Chondrocyte (in vitro differentiated cells): ENCODE measurements at places on chromosomes 4 and X. TPM values are rescaled to one million over a fixed set of nuclear protein-coding genes. Genes with fewer than 3 reads are reported as not detected.

Gene RAB33A
- 3.2 to 16.7 TPM (median 16.7 TPM) in 3 replicates for total RNA-seq

Gene CITED1
- total RNA-seq = 0.68 to 0.77 TPM (median 0.77 TPM) in 3 replicates

Gene KCNE5
- total RNA-seq = 0.56 to 0.85 TPM (median 0.62 TPM) in 3 replicates

Gene HSFX4
- total RNA-seq = not detected in 3 replicates

Gene SMR3B
- not detected in 3 replicates for total RNA-seq

Gene CYSLTR1
- not detected in 3 replicates for total RNA-seq

Gene PAGE1
- total RNA-seq = not detected in 3 replicates

Gene LSM6
- total RNA-seq = 14.1 to 17.5 TPM (median 15.3 TPM) in 3 replicates

Gene TCEAL5
- total RNA-seq = not detected in 3 replicates

Gene CHM
- total RNA-seq = 55.1 to 58.2 TPM (median 55.1 TPM) in 3 replicates

Gene GC
- not detected in 3 replicates for total RNA-seq

Gene DDIT4L
- 0.20 to 0.38 TPM in 2 of 3 replicates, not detected in the other for total RNA-seq

Gene GJB1
- total RNA-seq = not detected in 3 replicates

Gene RASGEF1B
- 2.3 to 5.6 TPM (median 2.5 TPM) in 3 replicates for total RNA-seq

GRCh38 chr4:105751718-105752299 is 43.2 kb downstream of the GSTCD start:
- no peak for DNase-seq

DNA sequence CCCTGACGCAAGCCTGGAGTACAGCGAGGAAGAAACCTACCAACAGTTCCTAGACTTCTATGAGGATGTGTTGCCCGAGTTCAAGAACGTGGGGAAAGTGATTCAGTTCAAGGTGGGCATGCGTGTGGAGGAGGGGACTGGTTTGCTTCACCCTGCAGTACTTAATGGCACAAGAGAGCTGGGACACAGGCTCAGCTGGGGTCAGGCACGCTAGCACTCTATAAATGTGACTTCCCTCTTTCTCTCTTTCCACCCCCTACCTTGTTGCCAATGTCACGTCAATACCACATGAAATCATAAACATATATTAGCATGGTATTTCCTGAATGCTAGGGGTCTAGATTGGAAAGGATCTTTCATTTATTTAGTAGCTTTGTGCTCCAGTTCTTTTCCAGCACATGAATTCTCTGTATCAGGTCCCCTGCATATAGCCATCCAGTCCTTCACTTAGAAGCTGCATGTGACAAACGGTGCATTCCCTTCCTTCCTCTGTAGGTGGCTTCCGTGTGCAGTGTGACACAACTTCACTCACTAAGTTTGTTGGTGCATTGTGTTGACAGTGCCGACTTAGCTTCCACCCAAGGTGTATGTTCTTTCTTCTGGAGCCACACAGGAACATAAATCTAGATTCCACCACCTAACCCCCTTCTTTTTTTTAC is 25.6 kb downstream of the ZRSR2 start:
- no peak for DNase-seq

- peak; percentile 89 for DNase-seq
Measured at GRCh38 chr4:10107111-10108091, 9.2 kb downstream of the WDR1 start.

- DNase-seq = no peak
Measured at GRCh38 chr4:84470204-84470785, 28.8 kb downstream of the NKX6-1 start.

DNA sequence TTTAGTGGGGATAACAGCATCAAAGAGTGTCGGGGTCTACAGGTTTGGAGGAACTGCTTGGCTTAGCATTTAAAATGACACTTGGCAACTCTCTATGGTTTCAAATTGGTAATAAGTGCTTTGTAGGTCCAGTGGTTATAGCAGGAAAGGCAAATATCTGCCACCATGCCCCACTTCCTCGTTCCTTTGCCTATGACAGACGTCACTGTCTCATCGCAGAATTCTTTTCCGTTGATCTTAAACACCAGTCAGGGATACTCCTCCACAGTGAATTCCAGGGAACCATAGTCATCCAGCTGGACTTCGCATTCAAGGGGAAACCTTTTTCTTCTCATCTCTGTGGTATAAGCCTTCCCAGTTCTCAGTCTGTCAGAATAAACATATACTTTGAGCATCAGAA is 319.1 kb downstream of the GPAT3 start:
- no peak for DNase-seq

- DNase-seq = no peak
Measured at GRCh38 chr4:99722725-99723124, 65.1 kb upstream of the C4orf54 start.

GRCh38 chr4:24657768-24658617 is 73.6 kb upstream of the DHX15 start:
- no peak for DNase-seq

GRCh38 chr4:72076562-72076961 is 44.8 kb downstream of the NPFFR2 start:
- DNase-seq = no peak

DNA sequence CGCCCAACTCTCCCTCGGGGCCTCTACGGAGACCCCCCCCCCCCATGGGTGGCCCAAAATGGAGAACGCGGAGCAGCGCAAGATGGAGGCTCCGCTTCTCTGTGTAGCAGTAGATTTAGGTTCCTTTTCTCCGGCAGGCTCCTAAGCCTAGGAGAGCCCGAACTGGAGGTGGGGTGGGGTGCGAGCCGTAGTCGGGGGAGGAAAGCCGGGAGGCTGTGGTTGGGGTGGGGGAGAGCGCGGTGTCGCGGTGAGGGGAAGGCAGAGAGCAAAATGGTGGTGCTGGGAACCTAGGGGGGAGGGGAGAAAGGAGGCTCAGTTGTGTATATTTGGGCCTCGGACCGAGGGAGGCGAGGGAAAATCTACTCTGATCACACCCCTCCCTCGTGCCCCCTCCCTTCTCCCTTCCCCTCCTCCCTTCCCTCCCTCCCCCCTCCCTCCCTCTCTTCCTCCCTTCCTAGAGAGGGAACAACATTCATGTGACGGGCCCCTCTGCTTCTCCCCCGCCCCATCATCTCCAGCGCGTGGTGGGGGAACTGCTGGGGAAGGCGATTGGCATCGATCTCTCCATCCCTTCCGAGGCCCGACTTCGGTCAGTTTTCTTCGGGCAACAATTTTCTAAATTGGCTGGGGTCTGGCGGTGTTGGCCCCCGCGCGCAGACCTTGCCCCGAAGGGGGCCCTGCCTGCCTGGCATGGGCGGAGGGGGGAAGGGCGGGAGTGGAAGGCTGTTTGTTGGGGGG is at the start of gene STAG2:
TSS of gene STAG2 (plus strand) at position 439 of the 738 bp plus-strand sequence. CDS start 60,922 bp downstream, outside the sequence.
- no peak for DNase-seq

GRCh38 chr4:36747277-36748129 is 466.1 kb downstream of the DTHD1 start:
- DNase-seq = no peak

GRCh38 chrX:68999356-68999755 is 165.9 kb downstream of the PJA1 start:
- no peak for DNase-seq

DNA sequence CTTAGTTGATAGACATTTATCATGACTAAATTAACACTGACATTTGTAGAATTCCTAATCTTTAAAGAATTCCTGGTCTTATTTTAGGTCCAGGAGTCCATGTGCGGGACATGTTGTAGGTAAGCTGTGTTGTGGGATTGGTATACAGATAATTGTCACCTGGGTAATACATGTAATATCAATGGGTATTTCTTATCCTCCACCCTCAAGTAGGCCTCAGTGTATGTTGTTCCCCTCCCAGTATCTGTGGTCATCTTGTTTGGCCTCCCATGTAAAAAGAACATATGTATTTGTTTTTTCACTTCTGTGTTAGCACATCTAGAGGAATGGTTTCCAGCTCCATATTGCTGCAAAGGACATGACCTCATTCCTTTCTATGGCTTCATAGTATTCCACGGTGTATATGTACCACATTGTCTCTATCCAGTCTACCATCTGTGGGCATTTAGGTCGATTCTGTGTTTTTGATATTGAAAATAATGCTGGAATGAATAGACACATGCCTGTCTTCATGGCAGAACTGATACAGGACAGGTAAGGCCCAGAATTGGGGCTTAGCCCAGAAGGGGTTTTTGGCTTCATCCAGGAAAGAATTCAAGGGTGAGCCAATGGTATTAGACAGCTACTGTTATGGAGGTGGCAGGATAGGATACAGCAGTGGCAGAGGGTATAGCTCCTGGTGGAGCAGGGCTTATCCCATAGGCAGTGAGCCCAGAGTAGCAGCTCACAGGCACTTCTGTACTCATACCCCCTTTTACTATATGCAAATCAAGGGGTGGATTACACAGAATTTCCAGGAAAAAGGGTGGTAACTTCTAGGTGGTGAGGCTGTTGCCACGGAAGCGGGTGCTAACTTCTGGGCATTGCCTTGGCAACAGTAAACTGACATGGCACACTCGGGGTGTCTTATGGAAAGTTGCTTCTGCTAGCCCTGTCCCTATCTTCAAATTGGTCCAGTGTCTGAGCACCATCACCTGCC is 66.1 kb upstream of the WDR1 start:
- no peak for DNase-seq

GRCh38 chr4:20253283-20253734 is 1.6 kb downstream of the SLIT2 start:
- DNase-seq = peak; percentile 66

- DNase-seq = no peak
Measured at GRCh38 chr4:166422475-166422874, 549.4 kb downstream of the TLL1 start.

GRCh38 chrX:118551426-118551825 is 55.8 kb downstream of the DOCK11 start:
- DNase-seq = no peak

GRCh38 chr4:137039370-137039769 is 492.9 kb downstream of the PCDH18 start:
- DNase-seq = no peak

DNA sequence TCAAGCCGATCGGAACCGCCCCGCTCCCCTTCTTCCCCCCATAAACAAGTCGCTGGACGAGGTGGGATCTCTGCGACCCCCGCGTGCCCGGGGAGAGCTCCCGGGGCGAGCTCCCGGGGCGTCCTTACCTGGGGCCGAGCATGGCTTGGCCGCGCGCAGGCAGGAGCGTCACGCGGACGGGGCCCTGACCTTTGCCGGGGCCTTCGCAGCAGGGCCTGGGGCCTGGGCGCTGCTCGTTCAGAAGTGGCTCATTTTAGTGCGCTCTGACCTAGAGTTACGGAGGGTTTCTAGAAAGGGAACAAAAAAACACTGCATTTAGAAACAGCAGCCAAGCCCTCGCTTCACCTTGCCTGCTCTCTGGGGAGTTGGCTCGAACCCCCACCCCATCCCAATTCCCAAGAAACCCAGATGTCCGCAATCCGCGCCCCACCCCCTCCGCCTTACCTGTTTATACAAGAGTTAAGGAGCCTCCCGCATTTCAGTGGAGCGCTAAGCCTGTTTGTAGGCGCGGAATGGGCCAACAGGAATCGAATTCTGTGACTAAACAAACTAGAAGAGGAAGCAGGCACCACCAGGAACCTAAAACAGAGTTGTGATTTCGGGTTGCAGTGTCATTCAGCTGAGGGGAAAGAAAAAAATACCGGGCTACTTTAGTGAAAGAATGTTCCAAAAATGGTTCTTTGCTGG is 814 bp upstream of the RBM47 start:
- no peak for DNase-seq

GRCh38 chrX:13535376-13536165 is 33.8 kb upstream of the EGFL6 start:
- no peak for DNase-seq

DNA sequence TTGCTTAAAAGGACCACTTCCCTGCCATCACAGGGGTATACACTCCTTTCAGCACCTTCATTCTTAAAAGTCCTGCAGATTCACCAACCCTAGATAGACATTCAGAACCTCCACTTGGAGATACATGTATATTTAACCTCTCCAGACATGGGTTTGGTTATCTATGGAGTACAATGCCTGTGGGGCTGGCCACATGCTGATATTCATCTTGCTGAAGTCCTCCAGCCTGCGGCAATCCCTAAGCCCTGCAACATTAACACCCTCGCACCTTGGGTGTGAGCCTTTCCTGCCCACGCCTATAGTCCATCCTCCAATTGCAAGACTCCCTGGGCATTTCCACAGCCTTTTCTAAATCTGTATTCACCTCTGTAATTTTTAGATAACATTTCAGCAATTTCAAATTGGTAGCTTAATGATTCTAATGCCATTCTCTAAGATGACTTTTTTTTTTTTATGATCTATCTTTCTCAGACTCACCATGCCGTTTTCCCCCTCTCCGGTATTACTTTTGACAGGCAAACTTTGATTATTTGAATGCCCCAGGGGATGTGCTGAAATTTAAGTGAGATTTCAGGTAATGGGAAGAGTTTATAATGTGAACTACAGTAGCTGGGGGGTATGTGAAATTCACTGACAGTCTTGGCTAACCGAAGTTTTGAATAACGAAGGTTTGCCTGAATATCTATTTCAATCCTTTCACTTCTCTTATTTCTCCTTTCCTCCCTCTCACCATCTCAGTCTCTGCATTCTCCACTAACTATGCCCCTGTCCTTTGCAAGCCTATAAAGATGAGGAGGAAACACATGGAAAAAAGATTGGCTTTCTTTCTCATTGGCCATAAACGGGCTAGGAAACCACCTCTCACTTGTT is 24.1 kb downstream of the CCDC149 start:
- DNase-seq = no peak
